ENCODE measurements at places on chromosomes 6 and 20.

- no peak for DNase-seq
These were observed 97.3 kb downstream of the CENPW start for GRCh38 chr6:126437205-126437604.

- DNase-seq = no peak
These were observed 514.5 kb downstream of the PREX1 start for GRCh38 chr20:48313324-48313723.

GRCh38 chr6:7170117-7170732, 62.5 kb downstream of the RREB1 start:
- no peak for DNase-seq

- DNase-seq = no peak
These were observed 118.8 kb upstream of the NRN1 start for GRCh38 chr6:6125495-6125894.

GRCh38 chr6:109360281-109360680, 22.0 kb downstream of the CD164 start:
- DNase-seq = no peak

DNA sequence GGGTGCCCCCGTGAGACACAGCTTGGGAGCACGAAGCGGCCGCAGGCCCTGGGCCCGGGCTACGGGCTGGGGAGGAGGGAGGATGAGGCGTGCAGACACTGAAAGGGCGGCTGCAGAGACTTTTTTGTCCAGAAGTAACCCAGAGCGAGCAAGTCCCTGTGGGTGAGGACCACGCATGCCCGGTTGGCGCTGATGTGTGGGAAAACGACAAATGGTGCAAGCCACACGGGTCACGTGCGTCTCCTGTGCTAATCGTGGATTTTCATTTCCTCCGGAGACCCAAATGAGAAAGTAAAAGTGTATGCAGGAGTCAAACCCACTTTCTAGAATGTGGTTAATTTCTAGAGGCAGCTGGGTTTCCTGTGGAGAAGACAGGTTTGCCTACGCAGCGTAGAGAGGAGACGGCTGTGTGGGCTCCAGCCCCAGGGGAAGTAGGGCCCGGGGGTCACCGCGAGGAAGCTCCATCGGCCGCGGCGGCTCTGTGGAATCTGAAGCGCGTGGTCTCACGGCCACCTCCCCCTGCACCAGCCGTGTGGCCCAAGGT, 19.0 kb downstream of the DLL1 start:
- peak; percentile 87 for DNase-seq

DNA sequence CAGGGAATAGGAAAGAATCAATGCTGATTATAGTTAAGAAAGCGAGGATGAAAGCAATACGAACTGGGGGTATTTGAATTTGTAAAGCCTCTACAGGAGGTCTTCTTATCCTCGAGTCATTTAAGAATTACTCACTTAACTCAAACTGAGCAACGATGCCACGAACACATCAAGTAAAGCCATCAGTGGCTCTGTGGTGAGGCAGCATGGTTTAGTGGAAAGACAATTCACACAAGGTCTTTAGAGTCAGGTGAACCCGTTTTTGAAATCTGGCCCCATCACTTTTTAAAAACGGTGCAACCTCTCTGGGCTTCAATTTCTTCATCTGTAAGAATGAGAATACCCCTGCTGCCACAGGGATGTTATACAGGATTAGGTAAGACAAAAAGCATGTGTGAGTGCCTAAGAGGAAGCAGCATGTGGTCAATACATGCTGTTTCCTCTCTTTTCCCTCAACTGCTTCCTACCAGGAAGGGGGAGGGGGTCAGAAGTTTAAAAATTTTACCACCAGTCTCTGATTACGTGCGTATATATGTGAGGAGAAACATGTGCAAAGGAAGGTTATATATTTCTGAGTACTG, 162.0 kb downstream of the BTBD9 start:
- no peak for DNase-seq

GRCh38 chr6:26053992-26054780, 33.0 kb upstream of the HFE start:
- no peak for DNase-seq

GRCh38 chr6:128339635-128340450, 180.6 kb downstream of the PTPRK start:
- no peak for DNase-seq

- no peak for DNase-seq
These were observed 142.4 kb downstream of the LRFN2 start for GRCh38 chr6:40444811-40445210.

GRCh38 chr6:13563009-13563408, 11.4 kb upstream of the SIRT5 start:
- no peak for DNase-seq

GRCh38 chr6:54094293-54094692, 16.9 kb upstream of the MLIP start:
- no peak for DNase-seq

- no peak for DNase-seq
These were observed 17.0 kb upstream of the STX16 start for GRCh38 chr20:58634059-58634458.

GRCh38 chr20:5766085-5766764, 16.0 kb downstream of the SHLD1 start:
- DNase-seq = no peak

DNA sequence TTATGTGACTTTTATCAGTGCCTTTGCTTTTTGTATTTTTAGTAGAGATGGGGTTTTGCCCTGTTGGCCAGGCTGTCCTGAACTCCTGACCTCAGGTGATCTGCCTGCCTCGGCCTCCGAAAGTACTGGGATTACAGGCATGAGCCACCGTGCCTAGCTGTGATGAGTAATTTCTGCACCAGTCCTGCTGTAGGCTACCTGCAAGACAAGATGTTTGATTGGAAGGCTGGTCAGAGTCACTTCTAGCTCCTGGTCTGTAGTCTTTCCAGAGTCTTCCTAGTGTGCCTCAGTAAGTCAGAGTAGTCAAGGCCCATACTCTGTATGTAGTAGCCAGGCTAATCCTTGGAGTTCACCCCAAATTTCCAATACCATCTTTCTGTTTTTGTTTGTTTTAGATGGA, 8.9 kb downstream of the TIAM2 start:
- no peak for DNase-seq

- no peak for DNase-seq
These were observed 13.5 kb downstream of the ZC2HC1B start for GRCh38 chr6:143877584-143878271.

DNA sequence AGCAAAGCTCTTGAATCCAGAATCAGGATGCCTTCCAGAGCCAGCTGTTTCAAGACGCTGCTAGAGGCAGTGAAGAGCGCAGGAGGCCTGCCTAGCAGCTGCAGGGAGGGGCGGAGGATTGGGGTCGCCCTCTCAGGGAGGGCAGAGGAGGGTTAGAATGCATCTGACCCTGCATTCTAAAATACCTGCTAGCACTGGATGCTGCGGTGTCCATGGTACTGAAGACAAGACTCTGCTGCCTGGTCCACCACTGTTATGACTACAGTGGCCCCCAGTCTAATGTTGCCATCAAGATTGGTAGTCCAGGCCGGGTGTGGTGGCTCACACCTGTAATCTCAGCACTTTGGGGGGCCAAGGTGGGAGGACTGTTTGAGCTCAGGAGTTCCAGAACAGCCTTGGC, 193.7 kb upstream of the PROKR2 start:
- no peak for DNase-seq

DNA sequence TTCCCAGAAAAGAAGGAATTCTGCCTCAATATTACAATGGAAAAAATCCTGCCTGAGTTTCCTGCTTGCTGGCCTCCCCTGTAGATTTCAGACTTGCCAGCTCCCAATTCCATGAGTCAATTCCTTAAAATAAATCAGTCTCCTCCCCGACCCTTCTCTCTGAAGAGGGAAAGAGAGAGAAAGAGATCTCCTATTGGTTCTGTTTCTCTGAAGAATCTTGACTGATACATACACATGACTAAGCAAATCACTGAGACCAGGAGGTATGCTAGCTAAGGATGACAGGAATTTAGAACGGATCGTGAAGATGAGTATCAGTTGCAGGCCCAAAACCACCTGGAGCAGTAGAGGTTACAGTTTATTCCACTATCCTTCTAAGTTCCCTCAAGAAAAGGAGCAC, 11.3 kb upstream of the RBM24 start:
- DNase-seq = no peak

DNA sequence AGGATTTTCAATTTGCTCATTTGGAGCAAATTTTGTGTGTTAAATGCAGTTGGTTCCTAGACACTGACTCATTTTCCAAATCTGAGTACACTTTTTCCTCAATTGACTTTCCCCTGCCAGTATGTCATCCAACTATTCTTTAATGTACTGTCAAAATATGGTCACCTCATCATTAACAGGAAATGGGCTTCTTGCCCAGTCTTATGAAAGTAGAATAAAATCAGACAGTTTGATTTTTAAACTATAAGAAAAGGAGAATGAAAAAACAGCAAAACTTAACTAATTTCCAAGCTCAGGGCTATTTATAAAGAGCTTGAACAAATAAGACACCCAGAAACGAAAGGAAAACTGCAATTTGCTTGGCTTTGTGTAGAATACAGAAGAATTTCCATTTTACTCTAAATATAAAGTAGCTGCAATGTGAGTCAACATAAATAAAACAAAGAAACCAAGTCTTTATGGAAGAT, 43.7 kb upstream of the RAB23 start:
- no peak for DNase-seq

DNA sequence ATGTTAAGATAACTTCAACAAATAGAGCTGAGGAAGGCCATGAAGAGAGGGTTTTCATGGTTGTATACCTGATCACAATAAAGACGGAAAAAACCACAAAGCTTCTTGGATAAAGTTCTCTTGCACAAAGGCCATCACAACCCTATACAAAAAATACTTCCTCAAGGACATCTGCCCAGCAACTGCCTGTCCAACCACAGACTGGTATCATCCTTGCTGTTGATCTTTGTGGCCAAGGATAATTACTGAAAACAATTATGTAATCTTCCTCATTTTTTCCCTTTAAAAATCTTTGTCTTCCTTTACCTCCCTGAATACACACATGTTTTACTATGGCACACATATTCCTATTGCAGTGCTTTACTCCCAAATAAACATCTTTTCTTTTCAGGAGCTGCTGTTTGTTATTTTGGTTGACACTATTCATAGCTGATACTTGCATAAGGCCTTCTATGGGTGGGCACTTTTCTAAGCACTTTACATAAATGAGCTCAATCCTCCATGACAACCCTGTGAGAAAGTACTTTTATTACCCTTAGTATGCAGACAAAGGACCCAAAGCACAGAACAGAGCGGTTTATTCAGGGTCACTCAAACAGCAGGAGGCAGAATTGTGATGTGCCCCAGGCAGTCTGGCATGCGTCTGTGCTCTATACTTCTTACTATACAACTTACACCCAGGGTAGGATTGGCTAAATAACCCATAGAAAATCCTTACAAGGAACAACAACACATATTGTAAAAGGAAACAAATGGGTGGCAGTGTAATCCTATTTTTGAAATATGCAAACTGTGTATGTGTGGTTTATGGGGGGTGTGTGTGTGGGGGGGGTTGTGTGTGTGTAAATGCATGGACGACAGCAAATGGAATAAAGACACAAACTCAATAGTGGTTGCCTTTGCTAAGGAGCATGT, 35.1 kb downstream of the SNRNP48 start:
- no peak for DNase-seq

DNA sequence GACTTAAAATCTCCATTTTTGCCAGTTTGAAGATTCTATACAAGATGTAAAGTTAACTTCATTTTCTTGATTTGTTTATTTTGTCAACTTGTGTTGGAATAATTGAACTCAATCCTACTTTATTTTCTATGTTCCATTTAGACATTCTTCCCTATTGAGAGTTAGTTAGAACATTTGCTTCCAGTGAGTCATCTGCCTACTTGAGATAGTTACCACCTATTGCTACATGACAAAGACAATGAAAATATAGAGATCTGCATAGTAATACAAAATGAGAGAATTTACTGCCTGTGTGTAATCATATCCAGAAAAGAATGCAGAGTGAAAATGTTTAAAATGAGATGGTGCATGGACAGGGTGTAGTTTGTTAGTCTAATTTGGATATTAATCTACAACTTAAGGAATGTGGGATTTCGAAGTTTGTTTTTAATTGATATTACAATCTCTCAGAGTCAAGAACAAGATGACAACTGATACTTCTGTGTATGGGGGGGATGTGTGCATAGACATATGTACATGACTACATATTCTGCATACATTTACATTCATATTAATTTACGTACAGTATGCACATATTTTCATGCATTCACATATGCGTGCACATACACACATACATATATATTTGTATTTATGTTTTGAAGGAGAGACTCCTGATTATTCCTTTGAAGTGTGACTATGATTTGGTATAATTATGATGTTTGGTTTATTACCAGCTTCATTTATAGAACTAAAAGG, 420.1 kb downstream of the NKAIN2 start:
- no peak for DNase-seq

DNA sequence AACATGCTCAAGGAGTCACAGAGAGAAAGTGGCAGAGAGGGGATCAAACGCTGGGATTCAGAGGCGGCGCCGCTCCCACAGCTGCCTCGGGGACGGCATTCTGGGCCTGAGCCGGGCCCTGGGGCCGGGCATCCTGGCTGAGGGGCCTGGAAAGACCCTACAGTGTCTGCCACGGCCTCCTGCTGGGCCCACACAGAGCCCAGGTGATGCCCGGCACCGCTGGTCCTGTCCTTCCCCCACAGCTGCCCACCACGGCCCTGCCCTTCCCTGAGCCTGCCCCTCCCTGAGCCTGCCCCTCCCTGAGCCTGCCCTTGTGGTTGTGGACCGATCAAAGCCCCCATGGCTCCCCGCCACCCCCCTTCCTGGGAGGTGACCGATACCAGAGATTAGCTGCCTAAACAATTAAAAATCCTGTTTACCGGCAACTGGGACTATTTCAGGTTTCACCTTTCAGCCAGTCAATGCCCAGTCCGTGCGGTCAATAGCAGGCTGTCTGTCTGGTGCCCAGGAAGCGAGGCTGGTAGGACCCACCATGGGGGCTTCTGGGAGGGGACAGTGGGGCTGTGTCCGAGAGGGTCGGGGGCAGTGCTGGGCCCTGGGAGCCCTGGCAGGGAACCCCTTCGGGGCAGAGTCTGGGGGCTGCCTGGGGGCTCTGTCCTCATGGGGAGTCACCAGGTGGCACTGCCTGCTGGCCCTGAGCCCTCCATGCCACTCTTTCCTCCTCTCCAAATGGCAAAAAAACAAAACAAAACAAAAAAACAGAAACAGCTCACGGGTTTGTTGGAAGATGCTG, 55.4 kb upstream of the GATA5 start:
- no peak for DNase-seq

DNA sequence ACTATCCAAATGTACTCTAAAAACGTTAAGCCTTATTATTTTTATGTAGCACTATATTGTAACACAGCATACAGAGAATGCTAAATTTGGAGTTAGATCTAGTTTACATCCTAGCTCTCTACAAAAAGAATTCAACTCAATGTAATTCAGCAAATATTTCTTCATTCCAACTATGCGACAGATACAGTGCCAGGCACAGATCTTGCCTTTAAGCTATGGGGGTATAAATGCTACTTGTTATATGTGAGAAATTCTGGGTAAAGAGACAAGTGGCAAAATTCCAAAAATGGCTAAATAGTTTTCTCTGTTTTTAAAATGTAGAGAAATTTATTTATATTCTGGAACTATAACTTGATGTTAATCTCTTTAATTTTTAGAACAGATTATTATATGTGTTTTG, 63.2 kb downstream of the SEL1L2 start:
- DNase-seq = no peak

GRCh38 chr6:139925894-139926641, 551.6 kb upstream of the CITED2 start:
- no peak for DNase-seq
